Cerebellar nuclear complex (tissue), 1 donor: ENCODE measurements at places on chromosomes 16 and 17.

DNA sequence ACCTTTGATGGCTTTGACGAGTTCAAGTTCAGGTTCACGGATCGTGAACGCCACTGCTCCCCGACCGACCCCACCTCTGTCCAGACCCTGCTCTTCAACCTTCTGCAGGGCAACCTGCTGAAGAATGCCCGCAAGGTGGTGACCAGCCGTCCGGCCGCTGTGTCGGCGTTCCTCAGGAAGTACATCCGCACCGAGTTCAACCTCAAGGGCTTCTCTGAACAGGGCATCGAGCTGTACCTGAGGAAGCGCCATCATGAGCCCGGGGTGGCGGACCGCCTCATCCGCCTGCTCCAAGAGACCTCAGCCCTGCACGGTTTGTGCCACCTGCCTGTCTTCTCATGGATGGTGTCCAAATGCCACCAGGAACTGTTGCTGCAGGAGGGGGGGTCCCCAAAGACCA lies 17.6 kb downstream of the NOD2 start:
- no peak for DNase-seq

- no peak for DNase-seq
These were observed 96.7 kb upstream of the RBBP6 start for GRCh38 chr16:24442631-24443030.

- no peak for DNase-seq
These were observed 17.0 kb downstream of the RPTOR start for GRCh38 chr17:80561541-80562114.

GRCh38 chr17:72697602-72698146 lies 394.8 kb downstream of the SLC39A11 start:
- DNase-seq: no peak

- DNase-seq: no peak
These were observed 17.6 kb downstream of the C16orf74 start for GRCh38 chr16:85733155-85733838.

- DNase-seq: no peak
These were observed 23.1 kb downstream of the CDK5RAP3 start for GRCh38 chr17:47993964-47994363.

DNA sequence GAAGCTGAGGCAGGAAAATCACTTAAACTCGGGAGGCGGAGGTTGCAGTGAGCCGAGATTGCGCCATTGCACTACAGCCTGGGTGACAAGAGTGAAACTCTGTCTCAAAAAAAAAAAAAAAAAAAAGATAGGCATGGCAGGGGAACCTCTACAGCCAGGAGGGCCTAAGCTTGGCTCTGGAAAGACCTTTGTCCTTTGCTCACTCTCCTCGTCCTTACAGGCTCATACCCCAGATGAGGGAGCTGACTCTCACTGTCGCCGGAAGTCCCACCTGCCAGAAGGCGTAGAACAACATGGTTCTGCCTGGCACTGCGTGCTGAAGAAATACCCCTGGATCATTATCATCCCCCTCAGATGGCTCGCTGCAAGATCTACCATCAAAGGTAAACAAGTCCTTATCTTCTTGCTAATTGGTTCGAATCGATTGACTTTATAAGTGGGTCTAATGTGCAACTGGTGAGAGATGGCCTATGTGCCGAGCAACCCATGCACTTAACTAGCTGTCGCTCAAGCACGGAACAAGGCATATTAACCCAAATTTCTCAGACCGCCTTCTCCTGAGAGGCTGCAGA lies 29.7 kb downstream of the RTN4RL1 start:
- DNase-seq: no peak

GRCh38 chr17:50220811-50221210 lies 19.4 kb upstream of the COL1A1 start:
- DNase-seq: no peak

GRCh38 chr16:8655184-8655717 lies 19.2 kb upstream of the ABAT start:
- DNase-seq: no peak

DNA sequence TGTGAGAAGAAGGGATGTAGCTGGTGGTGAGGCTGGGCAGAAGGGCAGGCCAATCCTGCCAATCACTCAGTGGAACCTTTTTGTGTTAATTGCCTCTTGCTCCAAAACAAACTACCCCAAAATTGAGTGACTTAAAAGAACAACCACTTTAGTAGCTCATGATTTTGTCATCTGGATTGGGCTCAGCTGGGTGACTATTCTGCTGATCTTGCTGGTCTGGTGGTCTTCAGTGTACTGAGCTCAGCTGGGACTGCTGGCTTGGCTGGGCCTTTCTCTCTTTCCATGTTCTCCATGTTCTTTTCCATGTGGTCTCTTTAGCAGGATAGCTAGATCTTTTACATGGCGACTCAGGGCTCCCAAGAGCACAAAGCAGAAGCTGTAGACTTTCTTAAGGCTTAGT lies 37.7 kb upstream of the SDK2 start:
- DNase-seq: no peak

DNA sequence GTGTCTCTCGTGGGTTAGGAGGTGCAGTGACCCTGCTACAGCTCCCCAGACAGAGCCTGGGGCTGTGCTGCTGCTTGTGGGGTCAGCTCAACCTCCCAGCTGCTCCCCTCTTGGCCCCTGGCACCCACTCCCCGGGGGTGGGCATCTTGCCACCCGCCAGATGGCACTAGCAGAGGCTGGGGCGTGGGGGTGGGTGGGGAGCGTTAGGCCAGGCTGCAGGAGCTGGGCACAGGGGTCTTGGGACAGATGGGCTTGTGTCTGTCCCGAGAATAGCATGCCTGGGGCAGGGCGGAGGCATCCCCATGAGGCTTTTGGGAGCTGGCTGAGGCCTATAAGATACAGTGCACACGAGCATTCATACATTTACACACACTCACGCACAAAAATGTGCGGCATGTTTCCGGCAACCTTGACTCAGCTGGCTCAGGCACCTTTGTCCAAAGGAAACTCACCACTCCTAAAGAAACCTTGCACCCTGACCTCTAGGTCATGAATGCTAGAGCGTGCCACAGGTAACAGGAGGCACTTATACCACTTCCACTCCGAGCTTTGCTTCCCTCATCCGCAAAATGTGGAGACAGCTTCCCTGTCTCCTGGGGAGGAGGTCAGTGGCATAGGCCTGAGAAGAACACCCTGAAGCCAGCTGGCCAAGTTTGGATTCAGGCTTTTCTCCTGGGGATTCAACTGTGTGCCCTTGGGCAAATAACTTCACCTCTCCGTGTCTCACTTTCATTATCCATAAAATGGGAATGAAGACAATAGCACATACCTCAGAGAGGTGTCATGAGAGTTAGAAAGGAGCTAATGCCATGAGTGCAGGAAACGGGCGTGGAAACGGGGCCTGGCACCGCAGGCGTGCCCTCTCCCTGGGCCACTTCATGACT lies 78.9 kb upstream of the LHX1 start:
- no peak for DNase-seq

DNA sequence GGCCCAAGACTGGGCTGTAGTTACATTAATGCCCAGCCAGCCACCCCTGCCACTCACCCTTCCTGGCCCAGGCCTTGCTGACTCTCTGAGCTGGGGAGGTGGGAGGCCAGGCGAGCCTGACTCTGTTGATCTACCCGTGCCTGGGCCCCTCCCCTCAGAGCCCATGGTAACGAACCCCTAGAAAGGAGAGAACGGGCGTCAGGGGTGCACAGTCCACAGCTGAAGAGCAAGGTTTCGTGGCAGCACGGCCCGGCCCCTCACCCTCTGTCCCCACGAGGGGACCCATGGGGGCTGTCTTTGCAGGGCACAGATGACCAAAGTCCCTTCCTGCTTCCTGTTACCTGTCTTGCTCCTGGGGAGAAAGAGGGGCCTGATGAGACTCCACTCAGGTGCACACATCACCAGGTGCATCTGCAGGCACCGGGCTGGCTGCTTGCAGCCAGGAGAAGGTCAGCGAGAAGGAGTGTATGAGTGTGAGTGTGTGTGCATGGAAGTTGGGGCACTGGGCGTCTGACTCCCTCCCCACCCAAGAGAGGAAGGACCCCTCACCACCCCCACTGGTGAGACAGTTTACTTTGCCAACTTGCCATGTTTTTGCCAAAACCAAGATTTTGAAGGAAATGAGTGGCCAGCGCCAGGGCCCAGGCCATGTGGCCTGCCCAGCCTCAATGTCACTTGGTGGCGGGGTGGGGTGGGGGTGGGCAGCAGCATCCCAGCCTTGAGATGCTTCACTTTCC lies 359.1 kb downstream of the SEC14L1 start:
- no peak for DNase-seq

DNA sequence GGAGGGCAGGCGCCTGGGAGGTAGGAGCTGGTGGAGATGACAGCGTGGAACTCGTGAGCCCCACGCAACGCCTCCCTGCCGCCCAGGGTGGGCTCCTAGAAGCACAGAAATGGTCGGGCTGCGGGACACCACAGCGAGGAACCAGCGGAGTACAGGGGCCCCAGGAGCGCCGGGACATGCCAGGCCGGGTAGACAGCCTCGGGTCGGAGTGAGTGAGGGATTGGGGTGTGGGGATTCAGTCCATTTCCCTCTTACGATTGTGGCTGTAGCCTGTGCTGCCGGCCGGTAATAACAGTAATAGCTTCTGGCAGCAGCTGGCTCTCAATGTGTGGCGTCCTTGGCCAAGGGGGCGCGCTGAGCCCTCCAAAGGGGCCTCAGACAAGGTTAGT lies 12.2 kb upstream of the CES3 start:
- no peak for DNase-seq

DNA sequence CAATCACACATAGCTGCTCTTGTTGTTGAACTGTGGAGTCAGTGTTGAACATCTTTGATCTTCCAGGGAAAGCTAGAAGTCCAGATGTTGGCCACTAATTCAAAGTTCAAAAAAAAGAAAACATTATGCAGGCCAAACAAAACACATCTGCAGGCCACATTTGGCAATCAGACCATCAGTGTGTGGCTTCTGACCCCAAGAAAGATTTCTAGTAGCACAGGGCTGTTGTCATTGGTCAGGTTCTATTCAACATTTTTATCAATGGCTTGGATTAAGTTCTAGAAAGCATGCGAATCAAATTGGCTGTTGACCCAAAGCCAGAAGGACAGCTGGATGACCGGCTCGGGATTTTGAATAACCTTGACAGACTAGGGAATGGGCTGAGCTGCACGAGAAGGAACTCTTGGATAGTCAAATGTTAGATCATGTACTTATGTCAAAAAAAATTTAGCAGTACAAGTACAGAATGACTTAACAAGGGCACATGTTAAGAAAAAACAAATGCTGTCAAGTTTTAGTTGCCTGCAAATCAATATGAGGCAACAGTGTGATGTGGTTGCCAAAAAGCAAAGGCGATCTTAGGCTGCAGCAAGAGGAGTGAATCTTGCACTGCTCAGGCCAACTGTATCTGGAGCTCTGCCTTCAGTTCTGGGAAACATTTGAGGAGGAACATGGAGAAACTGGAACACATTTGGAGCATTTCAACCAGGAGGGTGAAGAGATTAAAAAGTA lies 187.6 kb downstream of the RGS9 start:
- no peak for DNase-seq

DNA sequence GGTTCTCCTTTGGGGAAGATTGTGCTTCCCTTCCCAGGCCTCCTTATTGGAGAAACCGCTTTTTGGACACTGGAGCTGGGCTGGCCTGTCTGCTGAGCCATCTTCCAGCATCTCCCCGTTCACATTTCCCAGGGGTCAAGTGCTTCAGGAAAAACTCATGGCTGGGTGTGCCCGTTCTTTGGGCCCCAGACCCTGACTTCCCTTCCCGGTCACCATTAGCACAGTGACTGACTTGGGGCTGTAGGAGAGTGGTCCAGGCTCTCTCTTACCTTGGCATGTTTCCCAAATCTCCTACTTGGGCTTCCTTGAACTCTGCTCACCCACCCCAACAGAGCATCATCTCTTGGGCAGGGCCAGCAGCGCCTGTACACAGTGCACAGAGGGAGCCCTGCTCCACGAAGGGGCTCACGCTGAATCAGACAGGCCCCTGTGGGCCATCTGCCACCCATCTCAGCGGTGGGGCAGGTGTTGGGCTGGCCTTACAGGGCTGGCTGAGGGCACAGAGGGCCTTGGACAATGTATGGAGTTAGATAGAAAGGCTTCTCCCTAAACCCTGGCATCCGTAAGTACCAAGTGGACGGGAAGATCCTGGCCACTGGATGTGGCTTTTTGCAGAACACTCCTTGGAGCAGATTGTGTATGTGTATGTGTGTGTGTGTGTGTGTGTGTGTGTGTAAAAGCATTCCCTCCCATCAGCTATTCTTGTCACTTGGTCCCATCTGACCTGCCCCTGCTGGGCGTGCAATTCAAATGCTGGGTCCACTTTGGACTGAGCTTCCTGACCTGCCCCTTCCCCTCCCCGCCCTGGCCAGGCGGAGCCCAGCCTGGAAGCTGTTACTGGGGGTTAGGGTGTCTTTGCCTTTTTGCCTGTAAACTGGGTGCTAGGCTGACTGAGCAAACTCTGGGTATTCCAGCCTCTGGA lies 24.9 kb upstream of the CDC42EP4 start:
- no peak for DNase-seq

DNA sequence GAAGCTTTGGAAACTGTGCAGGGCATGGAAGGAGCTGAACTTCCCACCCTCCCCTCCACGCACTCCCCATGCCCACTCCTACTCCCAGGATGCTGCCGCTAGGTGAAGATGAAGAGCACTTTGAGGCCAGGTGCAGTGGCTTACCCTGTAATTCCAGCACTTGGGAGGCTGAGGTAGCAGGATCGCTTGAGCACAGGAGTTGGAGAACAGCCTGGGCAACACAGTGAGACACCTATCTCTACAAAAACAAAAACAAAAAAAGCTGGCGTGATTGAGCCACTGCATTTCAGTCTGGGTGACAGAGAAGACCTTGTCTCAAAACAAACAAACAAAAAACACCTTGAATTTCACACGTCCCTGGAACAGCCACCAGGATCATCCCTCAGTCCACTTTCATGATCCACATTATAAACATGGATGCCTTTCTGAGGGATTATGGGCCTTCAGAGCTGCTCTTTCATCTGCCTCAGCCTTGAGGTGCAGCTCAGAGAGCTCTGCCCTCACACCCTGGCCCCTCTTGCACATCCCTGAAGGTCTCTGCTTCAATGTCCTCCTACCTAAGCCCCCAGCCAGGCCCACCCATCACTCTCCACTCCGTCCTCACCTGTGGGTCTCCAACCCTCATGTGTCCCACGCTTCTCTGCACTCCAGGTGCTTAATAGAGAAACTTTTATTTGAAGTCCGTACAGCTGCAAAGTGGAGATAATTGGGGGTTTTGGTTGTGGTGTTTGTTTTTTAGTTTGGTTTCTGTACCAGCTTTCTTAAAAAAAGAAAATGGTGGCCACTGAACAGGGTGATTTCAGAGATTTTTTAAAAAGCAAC lies 25.8 kb downstream of the PHB1 start:
- DNase-seq: no peak

- no peak for DNase-seq
These were observed 311.1 kb upstream of the TBX2 start for GRCh38 chr17:61088556-61088955.

GRCh38 chr17:51015145-51015558 lies 105.5 kb downstream of the SPAG9 start:
- DNase-seq: no peak

GRCh38 chr17:20128036-20128667 lies 119.0 kb downstream of the SPECC1 start:
- DNase-seq: no peak

GRCh38 chr16:87728026-87728425 lies 37.8 kb downstream of the KLHDC4 start:
- DNase-seq: no peak

GRCh38 chr17:61411261-61412142 lies 11.9 kb downstream of the TBX2 start:
- no peak for DNase-seq

GRCh38 chr16:19363740-19364139 lies 53.9 kb upstream of the TMC5 start:
- DNase-seq: no peak

GRCh38 chr16:51404386-51404785 lies 253.3 kb upstream of the SALL1 start:
- DNase-seq: no peak
